ENCODE measurements at places on chromosomes 6 and 20.

- DNase-seq = no peak
These were observed 4.1 kb upstream of the TFAP2C start for GRCh38 chr20:56624786-56625681.

DNA sequence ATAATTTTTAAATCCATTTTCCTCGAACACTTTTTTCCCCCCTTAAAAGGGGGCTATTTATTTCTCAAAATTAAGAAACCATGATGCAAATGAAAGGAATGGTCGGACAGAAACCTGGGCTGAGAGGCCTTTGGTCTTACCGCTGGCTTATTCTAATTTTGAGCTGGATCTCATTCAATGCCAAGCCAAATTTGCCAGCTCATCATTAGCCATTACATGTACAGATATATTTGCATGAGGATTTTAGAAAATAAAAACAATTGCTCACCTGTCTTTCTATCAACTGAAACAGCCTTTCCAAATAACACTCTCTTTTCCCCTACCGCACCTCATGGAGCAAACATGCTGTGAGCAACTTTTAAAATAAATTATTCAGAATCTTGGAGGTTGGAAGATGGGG lies 219.5 kb upstream of the DTNBP1 start:
- no peak for DNase-seq

DNA sequence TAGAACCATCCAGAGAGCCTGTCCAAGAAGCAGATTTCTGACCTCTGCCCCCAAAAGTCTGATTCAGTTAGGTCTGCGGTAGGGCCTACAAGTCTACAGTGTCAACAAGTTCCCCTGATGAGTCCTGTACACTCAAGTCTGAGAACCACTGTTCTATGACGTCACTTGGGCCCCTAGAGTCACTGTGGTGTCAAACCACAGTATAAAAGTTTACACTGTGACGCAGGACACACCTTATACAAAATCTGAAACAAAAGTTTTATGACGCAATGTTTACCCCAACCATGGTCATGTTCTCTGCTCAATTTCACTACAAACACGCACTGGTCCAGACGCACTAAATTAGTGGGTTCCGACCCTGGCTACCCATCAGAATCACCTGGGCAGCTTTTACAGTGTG lies 17.9 kb downstream of the SLA2 start:
- no peak for DNase-seq

GRCh38 chr6:44333273-44333919 lies 9.1 kb upstream of the SPATS1 start:
- no peak for DNase-seq

GRCh38 chr6:27700337-27700736 lies 211.9 kb downstream of the OR2B2 start:
- DNase-seq = no peak

DNA sequence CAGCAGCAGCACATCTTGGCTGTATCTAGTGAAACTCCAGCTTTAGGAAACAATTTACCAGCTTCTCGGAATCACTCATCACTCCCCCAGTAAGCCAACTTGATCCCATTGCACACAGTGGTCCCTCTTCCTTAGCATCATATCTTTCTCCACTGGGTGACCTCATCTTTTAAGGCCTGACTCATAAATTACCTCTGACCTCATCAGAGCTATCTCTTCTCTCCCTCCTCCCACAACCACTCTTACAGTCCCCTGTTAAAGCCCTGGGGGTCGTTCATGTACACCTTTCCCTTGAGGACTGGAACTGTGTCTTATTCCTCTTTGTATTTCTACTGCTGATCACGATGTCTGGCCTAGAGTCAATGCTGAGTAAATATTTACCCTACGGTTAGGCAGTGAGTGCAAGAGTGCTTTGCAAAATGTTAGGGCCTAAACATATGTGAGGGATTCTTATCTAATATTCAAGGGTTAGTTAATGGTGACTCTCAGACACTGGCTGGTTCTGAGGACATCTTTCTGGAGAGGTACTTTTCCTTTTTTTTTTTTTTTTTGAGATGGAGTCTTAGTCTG lies 187.2 kb downstream of the LRFN2 start:
- no peak for DNase-seq

DNA sequence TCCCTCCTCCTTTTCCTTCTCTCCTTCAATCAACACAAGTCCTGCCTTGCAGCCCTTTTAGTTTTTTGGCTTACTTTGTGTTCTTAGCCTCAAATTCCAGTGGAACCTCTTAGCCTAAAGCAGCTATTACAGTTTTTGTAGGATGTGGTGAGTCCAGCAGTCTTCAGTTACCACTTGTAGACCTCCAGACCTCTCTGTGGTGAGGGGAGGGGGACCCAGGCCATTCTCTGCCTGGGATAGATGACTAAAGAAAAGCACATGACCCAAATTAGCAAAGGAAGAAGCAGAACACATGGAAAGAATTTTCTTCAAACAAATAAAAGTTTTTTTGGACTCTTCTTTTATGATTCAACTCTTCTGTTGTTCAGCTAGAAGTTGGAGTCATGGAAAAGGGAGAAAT lies 246.5 kb downstream of the HAO1 start:
- DNase-seq = no peak

GRCh38 chr6:170101281-170102035 lies 189.4 kb downstream of the DLL1 start:
- no peak for DNase-seq

DNA sequence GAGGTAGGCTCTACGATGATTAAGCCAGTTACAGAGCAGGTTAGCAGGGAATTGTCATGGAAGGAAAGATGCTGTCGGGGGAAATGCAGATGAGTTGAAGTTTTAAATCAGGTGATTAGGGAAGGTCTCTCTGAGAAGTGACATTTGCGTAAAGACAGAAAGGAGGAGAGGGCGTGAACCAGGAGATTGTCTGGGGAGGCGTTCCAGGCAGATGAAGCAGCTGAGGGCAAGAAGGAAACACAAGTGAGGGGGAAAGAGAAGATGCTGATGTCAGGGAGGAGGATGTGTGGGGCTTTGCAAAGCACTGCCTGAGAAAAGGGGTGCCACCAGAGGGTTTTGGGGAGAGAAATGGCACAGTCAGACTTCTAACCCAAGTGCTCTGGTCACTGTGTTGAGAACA lies 2.5 kb upstream of the TMEM14B start:
- no peak for DNase-seq

DNA sequence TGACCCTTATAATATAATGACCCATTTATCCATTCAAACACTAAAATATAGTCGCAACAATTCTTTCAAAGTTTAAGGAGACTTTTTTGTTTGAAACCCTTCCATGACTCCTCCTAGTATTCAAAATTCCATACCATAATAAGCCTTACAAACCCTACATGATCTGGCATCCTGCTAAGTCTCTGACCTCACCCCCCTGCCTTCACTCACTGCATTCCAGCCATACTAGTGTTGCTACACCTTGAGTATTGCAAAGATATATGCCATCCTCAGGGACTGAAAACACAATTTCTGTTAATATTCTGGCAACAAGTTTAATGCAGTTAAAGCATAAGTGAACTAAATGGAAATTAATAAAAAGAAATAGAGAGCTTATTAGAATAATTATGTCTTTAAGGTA lies 168.4 kb downstream of the EYS start:
- no peak for DNase-seq

- DNase-seq = no peak
These were observed 159.8 kb upstream of the ARID1B start for GRCh38 chr6:156617376-156617775.

GRCh38 chr6:75504465-75505222 lies 11.0 kb upstream of the FILIP1 start:
- no peak for DNase-seq

DNA sequence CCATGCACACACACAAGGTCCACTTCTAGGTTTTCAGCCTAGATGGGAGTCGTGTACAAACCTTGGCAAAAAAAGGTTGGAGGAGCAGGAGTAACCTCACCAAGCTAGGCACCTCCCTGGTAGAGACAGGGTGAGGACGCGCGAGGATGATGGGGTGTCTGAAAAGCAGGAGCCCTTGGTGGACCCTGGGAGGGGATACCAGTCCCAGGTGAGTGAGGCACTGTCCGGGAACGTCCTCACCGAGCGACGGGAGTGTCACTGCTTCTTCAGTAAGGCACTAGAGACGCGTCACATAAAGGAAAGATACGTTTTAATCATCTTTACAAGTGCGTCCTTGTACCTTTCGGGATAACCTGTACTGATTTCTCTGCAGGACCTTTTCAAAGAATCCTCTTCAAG lies 29.4 kb upstream of the ZBP1 start:
- DNase-seq = no peak

Data from frontal cortex (tissue), 4 donors.